ENCODE measurements at places on chromosomes 16 and 17. TPM values are rescaled to one million over a fixed set of nuclear protein-coding genes. Genes with fewer than 3 reads are reported as not detected.

Gene CDH8
- 0.17 TPM for total RNA-seq

Gene MYH1
- total RNA-seq: 1,190 TPM

- H3K27me3 ChIP-seq: no peaks in the 10 kb centered on the region
- no peaks in the 10 kb centered on the region for H3K4me1 ChIP-seq
- H3K27ac ChIP-seq: no peak overlapping the region
These were observed 5.1 kb downstream of the RNF112 start for GRCh38 chr17:19415806-19416775.

DNA sequence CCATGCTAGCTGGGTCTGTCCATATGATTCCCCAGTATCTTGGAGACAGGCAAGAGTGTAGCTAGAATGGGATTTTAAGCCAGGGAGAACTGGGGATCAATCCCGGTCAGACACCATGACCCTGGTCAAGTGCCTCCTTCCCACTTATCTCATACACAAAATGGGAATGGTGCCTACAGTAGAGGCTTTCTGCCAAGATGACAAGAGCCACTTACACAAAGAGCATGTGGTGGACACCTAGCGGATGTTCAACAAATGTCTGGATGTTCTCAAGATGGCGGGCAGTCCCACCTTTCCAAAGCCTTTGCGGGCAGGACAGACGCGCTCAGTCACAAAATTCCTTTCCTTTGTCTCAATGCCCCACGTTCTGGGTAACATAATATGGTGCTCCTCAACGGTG is 57.3 kb downstream of the MAF start:
- peaks cover 18% of the 10 kb centered on the region for H3K4me1 ChIP-seq
- no peak for DNase-seq
- no peaks in the 10 kb centered on the region for H3K36me3 ChIP-seq
- no peak overlapping the region for H3K4me3 ChIP-seq
- no peaks in the 10 kb centered on the region for H3K27me3 ChIP-seq
- no peak overlapping the region for H3K27ac ChIP-seq

DNA sequence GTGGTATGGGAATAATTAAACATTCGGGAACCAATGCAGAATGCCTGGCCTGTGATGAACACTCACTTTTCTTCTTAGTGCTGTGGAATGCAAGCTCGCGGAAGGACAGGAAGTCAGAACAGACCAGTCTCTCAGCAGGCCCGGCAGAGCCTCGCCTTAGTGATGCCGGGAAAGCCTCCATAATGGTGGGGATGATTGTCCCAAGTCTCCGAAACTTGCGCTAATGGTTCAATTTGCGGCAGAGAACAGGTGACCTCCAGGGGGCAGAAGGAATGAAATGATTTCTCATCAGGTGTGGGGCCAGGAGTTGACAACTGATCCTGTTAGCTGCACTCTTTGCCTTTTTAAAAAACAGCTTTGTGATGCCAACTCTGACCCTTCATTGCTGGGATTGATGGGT is 170.6 kb downstream of the GSG1L start:
- peaks cover 4% of the 10 kb centered on the region for H3K27me3 ChIP-seq
- no peaks in the 10 kb centered on the region for H3K36me3 ChIP-seq
- H3K27ac ChIP-seq: no peak overlapping the region
- no peaks in the 10 kb centered on the region for H3K4me1 ChIP-seq

- H3K27me3 ChIP-seq: no peaks in the 10 kb centered on the region
- no peaks in the 10 kb centered on the region for H3K36me3 ChIP-seq
- H3K4me3 ChIP-seq: no peak overlapping the region
- H3K27ac ChIP-seq: peak overlapping the region; percentile 92
- H3K4me1 ChIP-seq: peaks cover 75% of the 10 kb centered on the region
These were observed 26.7 kb upstream of the ITGB4 start for GRCh38 chr17:75694536-75694935.

DNA sequence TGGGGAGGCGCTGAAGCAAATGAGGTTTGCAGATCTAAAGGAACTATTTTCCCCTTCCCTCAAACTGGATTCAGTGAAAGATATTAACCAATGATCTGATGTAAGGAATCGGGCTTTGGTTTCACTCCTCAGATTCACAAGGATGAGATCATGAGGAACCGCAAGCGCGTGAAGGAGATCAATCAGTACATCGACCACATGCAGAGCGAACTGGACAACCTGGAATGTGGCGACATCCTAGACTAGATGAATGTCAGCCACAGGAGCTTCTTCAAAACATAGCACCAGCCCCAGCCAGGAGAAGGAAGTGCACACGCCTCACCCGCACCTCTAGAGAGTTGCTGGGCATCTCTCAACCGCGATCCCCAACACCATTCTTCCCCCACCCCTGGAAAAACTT is 22.5 kb downstream of the ATPAF2 start:
- no peak overlapping the region for H3K27ac ChIP-seq
- no peak overlapping the region for H3K4me3 ChIP-seq
- no peaks in the 10 kb centered on the region for H3K27me3 ChIP-seq
- H3K36me3 ChIP-seq: peaks cover 7% of the 10 kb centered on the region

DNA sequence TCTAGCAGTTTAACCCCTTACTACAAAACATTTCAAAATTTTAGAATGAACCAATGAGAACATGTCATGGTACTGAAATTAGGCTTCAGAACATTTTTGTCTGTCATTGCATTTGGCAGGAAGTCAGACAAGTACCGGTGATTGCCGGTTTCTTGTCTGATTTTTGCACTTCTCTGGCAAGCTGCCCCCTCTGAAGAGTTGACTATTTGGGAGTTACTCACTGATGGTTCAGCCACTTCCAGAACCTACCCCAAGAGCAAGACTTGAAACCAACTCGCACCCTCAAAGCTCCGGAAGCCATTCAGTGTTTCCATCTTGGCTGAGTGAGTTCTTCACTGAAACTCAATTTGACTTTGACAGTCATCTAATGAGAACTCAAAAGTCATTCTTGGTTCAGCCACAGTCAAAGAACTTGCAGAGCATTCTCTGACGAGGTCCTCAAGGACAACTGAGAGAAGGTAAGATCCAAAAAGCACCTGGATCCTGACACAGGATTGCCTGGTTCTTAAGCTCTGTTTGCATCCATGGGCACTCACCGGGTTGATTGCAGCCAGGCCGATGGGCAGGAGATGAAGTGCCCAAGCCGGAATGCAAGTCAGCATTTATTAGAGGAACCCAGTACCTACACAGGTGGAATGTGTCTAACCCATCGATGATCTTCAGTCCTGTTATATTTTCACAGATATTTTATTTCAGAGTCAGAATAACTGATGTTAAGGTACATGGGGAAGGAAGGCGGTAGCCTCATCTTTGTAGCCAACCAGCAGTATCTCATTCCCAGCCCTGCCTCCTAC is 93.6 kb downstream of the USP22 start:
- no peaks in the 10 kb centered on the region for H3K36me3 ChIP-seq
- no peak overlapping the region for H3K4me3 ChIP-seq
- DNase-seq: no peak

GRCh38 chr16:2027024-2028010 is 615 bp downstream of the NHERF2 start:
- no peaks in the 10 kb centered on the region for H3K27me3 ChIP-seq
- H3K27ac ChIP-seq: peak overlapping the region; percentile 68
- no peak for DNase-seq
- peak overlapping the region; percentile 50 for H3K4me3 ChIP-seq
- no peaks in the 10 kb centered on the region for H3K36me3 ChIP-seq

GRCh38 chr17:66746736-66747135 is 88.2 kb upstream of the CACNG5 start:
- H3K4me1 ChIP-seq: peaks cover 5% of the 10 kb centered on the region
- no peak overlapping the region for H3K27ac ChIP-seq
- DNase-seq: no peak
- H3K27me3 ChIP-seq: no peaks in the 10 kb centered on the region
- no peaks in the 10 kb centered on the region for H3K36me3 ChIP-seq
- no peak overlapping the region for H3K4me3 ChIP-seq

DNA sequence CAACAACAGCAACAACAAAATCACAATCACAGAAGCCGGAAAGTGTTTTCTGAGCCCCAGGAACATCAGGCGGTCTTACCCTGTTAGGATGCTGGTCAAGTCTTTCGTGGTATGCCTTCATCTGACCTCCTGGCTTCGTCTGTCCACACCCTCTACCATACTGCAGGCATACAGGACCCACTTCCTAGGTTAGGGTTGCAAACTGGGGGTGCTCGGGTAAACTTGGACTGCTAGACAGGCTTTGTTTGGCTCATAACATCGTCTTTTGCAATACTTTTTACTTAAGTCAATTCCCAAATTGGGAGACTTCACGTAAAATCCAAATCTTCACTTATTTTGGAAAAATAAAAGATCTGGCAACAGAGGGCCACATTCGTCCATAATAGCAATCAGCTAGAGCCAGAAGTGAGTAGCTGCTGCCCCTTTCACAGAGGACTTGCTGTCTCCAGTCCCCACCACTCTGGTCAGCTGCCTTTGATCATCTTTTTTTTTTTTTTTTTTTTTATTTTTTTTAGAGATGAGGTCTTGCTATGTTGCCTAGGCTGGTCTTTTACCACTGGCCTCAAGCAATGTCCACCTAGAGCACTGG is 30.0 kb downstream of the CHD9 start:
- peak; percentile 28 for DNase-seq
- no peaks in the 10 kb centered on the region for H3K36me3 ChIP-seq
- H3K4me3 ChIP-seq: no peak overlapping the region
- no peaks in the 10 kb centered on the region for H3K27me3 ChIP-seq

- no peak overlapping the region for H3K27ac ChIP-seq
- H3K4me1 ChIP-seq: no peaks in the 10 kb centered on the region
- H3K27me3 ChIP-seq: no peaks in the 10 kb centered on the region
- H3K4me3 ChIP-seq: no peak overlapping the region
These were observed 14.7 kb downstream of the CA7 start for GRCh38 chr16:66858740-66859396.
